ENCODE measurements at places on chromosomes 5 and 9. TPM values are rescaled to one million over a fixed set of nuclear protein-coding genes. Genes with fewer than 3 reads are reported as not detected.

MARCOL gene
- total RNA-seq, result not detected

ISL1 gene
- total RNA-seq, result not detected

CDH6 gene
- total RNA-seq, result not detected

MAMDC2 gene
- total RNA-seq, result not detected

LPAR1 gene
- total RNA-seq, result not detected

FANCG gene
- 122 TPM for total RNA-seq

MINAR2 gene
- total RNA-seq, result not detected

C5orf58 gene
- total RNA-seq, result not detected

GRAMD2B gene
- total RNA-seq, result 9.2 TPM

SEMA5A gene
- not detected for total RNA-seq

LYRM7 gene
- total RNA-seq, result 18.1 TPM

NR5A1 gene
- total RNA-seq, result not detected

SPATA31C1 gene
- not detected for total RNA-seq

NHP2 gene
- total RNA-seq, result 273 TPM

ECM2 gene
- total RNA-seq, result not detected

CDO1 gene
- total RNA-seq, result 0.82 TPM

TPM2 gene
- 3.6 TPM for total RNA-seq

FAM78A gene
- total RNA-seq, result 51.6 TPM

BAAT gene
- 0.07 TPM for total RNA-seq

PCDHGB4 gene
- 0.21 TPM for total RNA-seq

IL7R gene
- total RNA-seq, result 64.1 TPM

PCDHGB5 gene
- 0.43 TPM for total RNA-seq

TAF1L gene
- total RNA-seq, result not detected

SLC2A8 gene
- 5.8 TPM for total RNA-seq

MLANA gene
- total RNA-seq, result not detected

PCDHB5 gene
- total RNA-seq, result not detected

SH3GL2 gene
- not detected for total RNA-seq

STPG3 gene
- 0.99 TPM for total RNA-seq

PCDHA13 gene
- total RNA-seq, result not detected

SPATA31D4 gene
- total RNA-seq, result not detected

CAMK4 gene
- 47.7 TPM for total RNA-seq

OR13C3 gene
- not detected for total RNA-seq

GHR gene
- total RNA-seq, result not detected

MEF2C gene
- 0.33 TPM for total RNA-seq

SLC6A19 gene
- not detected for total RNA-seq

PCDHGA1 gene
- 0.09 TPM for total RNA-seq

KIAA0825 gene
- 0.54 TPM for total RNA-seq

MED22 gene
- 39.5 TPM for total RNA-seq

FCN2 gene
- not detected for total RNA-seq

PTPRD gene
- not detected for total RNA-seq

LCN1 gene
- not detected for total RNA-seq

PIP5K1B gene
- total RNA-seq, result 56.6 TPM

CBY3 gene
- 0.63 TPM for total RNA-seq

ADAMTS16 gene
- total RNA-seq, result not detected

SLC4A9 gene
- total RNA-seq, result not detected

CDH12 gene
- not detected for total RNA-seq

LCN10 gene
- 1.1 TPM for total RNA-seq

C9 gene
- total RNA-seq, result not detected

NR6A1 gene
- total RNA-seq, result 2.3 TPM

MYMK gene
- not detected for total RNA-seq

BSPRY gene
- 10.6 TPM for total RNA-seq

CCDC183 gene
- total RNA-seq, result 0.14 TPM
